Right lung (tissue), 10 donors: ENCODE measurements at places on chromosomes 11 and 22. TPM values are rescaled to one million over a fixed set of nuclear protein-coding genes. Genes with fewer than 3 reads are reported as not detected.

- no peak for DNase-seq
These were observed 40.0 kb downstream of the PHF21B start for GRCh38 chr22:44969817-44970216.

- peak; percentile 68 for DNase-seq
These were observed at the start of gene NOX4 for GRCh38 chr11:89490981-89491690. NOX4 (minus strand) TSS chr11:89491375; CDS start chr11:89491246, 129 bp downstream.

DNA sequence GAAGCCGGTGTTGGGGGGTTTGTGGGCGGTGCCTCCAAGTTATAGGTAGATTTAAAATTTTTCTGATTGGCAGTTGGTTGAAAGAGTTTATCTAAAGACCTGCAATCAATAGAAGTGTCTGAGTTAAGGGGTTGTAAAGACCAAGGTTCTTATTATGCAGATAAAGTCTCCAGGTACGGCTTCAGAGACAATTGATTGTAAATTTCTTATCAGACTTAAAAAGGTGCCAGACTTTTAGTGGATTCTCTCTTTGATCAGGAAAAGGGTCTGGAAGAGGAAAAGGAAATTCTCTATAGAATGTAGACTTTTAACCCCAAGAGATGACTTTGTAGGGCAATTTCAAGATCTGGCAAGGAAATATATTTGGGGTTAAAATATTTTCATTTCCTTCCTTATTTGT, 25.2 kb downstream of the CLMP start:
- DNase-seq, result no peak

GRCh38 chr22:33723915-33724314, 196.4 kb downstream of the LARGE1 start:
- DNase-seq, result no peak

- no peak for DNase-seq
These were observed 1.5 kb downstream of the RAB39A start for GRCh38 chr11:107929611-107930200.

DNA sequence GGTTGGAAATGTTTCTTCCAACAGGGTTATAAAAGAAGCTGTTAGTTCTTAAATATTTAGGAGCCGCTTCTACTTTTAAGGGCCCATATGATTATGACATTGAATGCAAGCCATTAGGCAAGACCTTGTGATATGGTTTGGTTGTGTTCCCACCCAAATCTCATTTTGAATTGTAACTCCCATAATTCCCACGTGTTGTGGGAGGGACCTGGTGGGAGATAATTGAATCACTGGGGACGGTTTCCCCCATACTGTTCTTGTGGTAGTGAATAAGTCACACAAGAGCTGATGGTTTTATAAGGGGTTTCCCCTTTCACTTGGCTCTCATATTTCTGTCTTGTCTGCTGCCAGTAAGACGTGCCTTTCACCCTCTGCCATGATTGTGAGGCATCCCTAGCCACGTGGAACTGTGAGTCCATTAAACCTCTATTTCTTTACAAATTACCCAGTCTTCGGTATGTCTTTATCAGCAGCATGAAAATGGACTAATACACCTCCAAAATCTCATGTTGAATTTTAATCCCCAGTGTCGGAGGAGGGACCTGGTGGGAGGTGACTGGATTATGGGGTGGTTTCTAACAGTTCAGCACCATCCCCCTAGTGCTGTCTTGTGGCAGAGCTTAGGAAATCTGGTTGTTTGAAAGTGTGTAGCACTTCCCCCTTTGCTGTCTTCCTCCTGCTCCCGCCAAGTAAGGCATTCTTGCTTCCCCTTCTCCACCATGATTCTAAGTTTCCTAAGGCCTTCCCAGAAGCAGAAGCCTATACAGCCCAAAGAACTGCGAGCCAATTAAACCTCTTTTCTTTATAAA, 4.3 kb downstream of the CD59 start:
- no peak for DNase-seq

- DNase-seq, result no peak
These were observed 8.5 kb upstream of the OR8B12 start for GRCh38 chr11:124551987-124552386.

DNA sequence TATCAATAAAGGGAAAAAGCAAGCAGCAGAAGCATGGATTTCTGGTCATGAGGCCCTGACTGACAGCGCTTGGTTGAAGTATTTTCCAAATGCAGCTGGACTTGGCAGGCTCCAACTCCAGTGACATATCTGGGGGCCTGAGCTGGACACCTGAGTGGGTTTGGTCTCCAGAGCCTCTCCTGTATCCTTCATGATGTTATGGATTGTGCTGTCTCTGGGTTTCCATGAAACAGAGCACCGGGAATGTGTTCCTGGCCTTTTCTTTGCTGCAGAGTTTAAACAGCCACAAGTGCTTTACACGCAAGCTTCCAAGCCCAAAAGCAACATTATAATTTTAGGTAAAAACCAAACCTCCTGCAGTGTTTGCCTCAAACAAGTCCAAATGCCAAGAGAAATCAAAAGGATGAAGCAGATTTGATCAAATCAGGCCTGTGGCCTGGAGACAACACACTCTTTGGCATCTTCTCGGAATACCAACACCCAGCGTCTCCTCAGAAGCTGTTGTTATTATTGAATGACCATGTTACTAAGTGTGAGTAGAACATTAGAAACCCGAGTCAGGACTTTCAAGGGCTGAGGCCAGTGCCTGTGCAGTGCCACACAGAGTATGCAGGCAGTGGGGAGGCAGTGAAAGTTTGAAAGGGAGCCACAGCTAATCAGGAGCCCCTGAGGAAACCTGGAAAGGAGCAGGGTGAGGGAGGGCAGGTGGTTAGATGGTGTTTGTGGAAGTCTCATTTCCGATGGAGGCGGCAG, 42.0 kb downstream of the ME3 start:
- DNase-seq, result no peak

DNA sequence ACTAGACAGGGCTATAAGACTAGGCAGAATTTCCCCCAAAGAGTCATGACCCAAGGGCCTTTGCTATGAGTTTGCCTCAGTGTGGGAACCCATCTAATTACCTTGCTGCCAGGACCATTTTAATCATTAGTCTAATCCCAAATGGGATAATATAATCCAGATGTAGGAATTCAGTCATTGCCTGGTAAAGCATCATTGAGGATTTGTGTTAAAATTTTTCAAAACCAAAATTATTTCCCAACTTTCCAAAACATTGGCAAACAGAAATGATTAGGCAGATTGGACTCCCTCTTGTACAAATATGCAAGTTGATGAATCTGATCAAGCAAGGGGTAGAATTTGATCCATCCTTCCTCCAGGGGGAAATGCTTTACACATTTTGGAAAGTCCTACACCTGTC, 16.2 kb upstream of the MMP13 start:
- DNase-seq, result no peak

DNA sequence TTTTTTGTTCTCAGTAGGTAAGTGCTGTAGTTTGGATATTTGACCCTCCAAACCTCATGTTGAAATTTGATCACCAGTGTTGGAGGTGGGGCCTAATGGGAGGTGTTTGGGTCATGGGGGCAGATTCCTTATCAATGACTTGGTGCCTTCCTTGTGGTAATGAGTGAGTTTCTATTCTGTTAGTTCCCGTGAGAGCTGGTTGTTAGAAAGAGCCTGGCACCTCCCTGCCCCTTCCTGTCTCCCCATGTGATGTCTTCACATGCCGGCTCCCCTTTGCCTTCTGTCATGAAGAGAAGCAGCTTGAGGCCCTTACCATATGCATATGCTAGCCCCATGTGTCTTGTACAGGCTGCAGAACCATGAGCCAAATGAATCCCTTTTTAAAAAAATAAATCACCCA, 138.3 kb downstream of the TMEM135 start:
- no peak for DNase-seq

DNA sequence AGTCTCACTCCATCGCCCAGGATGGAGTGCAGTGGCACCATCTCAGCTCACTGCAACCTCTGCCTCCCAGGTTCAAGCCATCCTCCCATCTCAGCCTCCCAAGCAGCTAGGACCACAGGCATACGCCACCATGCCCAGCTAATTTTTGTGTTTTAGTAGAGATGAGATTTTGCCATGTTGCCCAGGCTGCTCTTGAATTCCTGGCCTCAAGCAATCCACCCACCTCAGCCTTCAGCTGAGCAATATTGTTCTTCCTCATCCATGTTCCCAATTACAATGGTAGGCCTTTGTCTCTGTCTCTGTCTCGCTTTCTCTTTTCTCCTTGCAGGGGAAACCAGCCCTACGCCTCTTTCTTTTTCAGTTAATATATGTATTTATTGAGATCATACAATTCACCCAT, 10.3 kb downstream of the HSPA8 start:
- DNase-seq, result no peak

DNA sequence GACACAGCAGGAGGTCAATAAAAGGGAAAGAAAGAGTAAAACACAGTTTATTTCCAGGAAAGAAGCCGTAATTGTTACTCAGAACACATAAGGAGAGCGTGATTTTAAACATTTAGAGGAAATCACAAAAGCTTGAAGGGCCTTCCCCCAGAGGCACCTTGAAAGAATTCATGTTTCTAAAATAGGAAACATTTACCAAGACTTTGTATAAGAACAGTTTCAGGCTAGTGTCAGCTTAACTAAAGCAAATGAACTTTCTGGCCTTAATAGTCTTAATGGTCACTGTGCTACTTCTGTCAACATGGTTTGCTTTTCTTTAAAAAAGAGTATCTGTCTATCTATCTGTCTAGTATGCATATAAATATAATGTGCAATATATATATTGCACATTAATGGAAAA, 208.8 kb downstream of the CNTN5 start:
- DNase-seq, result no peak

GRCh38 chr11:125408311-125408711, 87.8 kb downstream of the FEZ1 start:
- DNase-seq, result no peak

- DNase-seq, result no peak
These were observed 258.1 kb downstream of the C11orf87 start for GRCh38 chr11:109680127-109680526.

DNA sequence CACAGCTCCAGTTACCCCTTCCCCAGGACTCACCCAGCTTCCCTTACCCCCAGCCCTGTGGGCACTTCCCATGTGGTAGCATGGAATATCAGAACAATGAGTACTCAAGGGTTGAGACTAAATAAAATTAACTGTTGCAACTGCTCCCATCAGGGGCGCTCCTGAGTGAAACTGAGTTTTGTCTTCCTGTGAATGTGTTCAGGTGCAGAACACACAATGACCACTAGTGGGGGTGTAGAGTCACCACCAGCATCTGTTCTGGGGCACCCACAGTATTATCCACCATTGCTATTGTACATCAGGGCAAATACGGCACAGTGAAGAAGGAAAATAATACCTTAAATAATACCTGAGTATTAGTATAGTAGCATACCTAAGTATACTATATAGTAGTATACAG, 689.7 kb downstream of the TBC1D22A start:
- DNase-seq, result no peak

GRCh38 chr11:81270686-81271085, 1463.0 kb downstream of the FAM181B start:
- DNase-seq, result no peak

- no peak for DNase-seq
These were observed 69.3 kb upstream of the WNT7B start for GRCh38 chr22:46046299-46046685.

GRCh38 chr11:103901656-103902055, 134.8 kb upstream of the DDI1 start:
- no peak for DNase-seq

GRCh38 chr11:76088511-76088910, 117.8 kb downstream of the WNT11 start:
- DNase-seq, result no peak

DNA sequence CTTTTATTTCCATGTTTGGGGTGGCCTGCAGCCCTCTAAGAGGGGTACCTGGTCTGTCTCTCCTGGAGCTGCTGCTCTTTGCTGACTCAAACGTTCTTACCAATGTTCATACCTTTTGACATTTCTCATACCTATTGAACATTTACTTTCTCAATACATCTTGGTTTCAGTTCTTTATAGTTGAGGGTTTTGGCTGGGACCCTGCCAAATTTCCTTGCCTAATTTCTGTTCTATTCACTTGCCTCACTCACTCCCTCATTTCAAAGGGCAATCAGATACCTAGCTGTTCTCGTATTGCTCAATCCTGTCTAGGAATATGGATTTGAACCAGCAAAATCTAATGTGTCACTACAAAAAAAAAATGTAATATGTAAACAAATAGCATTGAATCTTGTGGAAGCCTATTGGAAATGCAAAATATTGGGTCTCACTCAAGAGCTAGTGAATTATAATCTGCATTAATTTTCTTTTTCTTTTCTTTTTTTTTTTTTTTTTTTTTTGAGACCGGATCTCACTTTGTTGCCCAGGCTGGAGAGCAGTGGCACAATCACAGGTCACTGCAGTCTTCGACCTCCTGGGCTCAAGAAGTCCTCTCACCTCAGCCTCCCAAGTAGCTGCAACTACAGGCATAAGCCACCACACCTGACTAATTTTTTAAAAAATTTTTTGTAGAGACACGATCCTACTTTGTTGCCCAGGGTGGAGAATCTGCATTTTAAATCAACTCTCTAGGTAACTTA, 7.5 kb downstream of the OR6M1 start:
- DNase-seq, result no peak

GRCh38 chr22:50303515-50303847, 4.0 kb downstream of the PLXNB2 start:
- no peak for DNase-seq

- DNase-seq, result no peak
These were observed 955.2 kb downstream of the JRKL start for GRCh38 chr11:97345032-97345431.

- peak; percentile 76 for DNase-seq
These were observed 868 bp downstream of the TSPAN18 start for GRCh38 chr11:44727373-44728287.

DNA sequence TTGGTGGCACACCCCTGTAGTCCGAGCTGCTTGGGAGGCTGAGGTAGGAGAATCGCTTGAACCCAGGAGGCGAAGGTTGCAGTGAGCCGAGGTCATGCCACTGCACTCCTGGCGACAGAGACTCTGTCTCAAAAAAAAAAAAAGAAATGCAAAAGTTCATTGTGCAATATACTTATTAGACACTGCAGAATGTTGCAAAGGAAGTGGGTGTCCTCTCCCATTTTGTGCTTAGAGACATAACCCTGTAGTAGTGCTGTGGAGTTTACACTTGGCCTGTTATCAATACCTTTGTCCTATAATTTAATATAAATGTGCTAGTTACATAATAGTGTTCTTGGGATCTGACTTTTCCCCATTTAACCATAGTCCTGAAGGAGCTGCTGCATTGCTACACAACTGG, 9.4 kb downstream of the BCL2L13 start:
- no peak for DNase-seq

- DNase-seq, result no peak
These were observed 14.5 kb upstream of the PEX26 start for GRCh38 chr22:18063306-18063705.

GRCh38 chr22:49973018-49973961, 12.7 kb downstream of the PIM3 start:
- no peak for DNase-seq

GRCh38 chr22:24315367-24315966, 44.8 kb downstream of the SPECC1L start:
- DNase-seq, result no peak

The MS4A6A gene
- polyA plus RNA-seq, result 31.5 TPM

The ATP5MG gene
- 453 TPM for polyA plus RNA-seq

The YPEL4 gene
- 6.7 TPM for polyA plus RNA-seq

The DBX1 gene
- not detected for polyA plus RNA-seq

The KRTAP5-1 gene
- polyA plus RNA-seq, result not detected

The GDPD5 gene
- polyA plus RNA-seq, result 17.9 TPM

The OR51B2 gene
- polyA plus RNA-seq, result 0.16 TPM

The CHRDL2 gene
- 0.56 TPM for polyA plus RNA-seq
